Activated CD8-positive, alpha-beta memory T cell treated with anti-CD3 and anti-CD28 coated beads for 36 hours (primary cell): ENCODE measurements at places on chromosomes 6 and 20. TPM values are rescaled to one million over a fixed set of nuclear protein-coding genes. Genes with fewer than 3 reads are reported as not detected.

Gene EFCAB8
- total RNA-seq, result 0.21 TPM

Gene ZSCAN23
- 1.3 TPM for total RNA-seq

Gene DDR1
- total RNA-seq, result 8.6 TPM

Gene OVOL2
- total RNA-seq, result not detected

Gene DEFB124
- not detected for total RNA-seq

Gene PRKN
- total RNA-seq, result not detected

Gene LHFPL5
- not detected for total RNA-seq

Gene MRPL18
- total RNA-seq, result 130 TPM

Gene RIPPLY2
- total RNA-seq, result not detected

Gene SAMD5
- total RNA-seq, result not detected

Gene ARFGEF3
- 0.46 TPM for total RNA-seq

Gene CDSN
- total RNA-seq, result not detected

Gene SNAP25
- total RNA-seq, result 0.17 TPM

Gene RARS2
- 19.2 TPM for total RNA-seq

Gene HUS1B
- total RNA-seq, result 0.82 TPM

Gene BPIFB4
- not detected for total RNA-seq

Gene HLA-DPA1
- total RNA-seq, result 46.9 TPM

Gene SIRPB2
- total RNA-seq, result not detected

Gene CST5
- total RNA-seq, result not detected

Gene FOXS1
- not detected for total RNA-seq

Gene OR12D1
- total RNA-seq, result not detected

Gene TSBP1
- not detected for total RNA-seq

Gene GGTLC1
- not detected for total RNA-seq

Gene TGM3
- not detected for total RNA-seq

Gene BLCAP
- total RNA-seq, result 30.2 TPM

Gene GPR6
- total RNA-seq, result not detected

Gene GLP1R
- 0.15 TPM for total RNA-seq

Gene ATP6V1G2
- total RNA-seq, result 1.2 TPM

Gene OGFR
- total RNA-seq, result 53.5 TPM

Gene KIF6
- 0.17 TPM for total RNA-seq

Gene FAM83D
- 11.6 TPM for total RNA-seq

Gene BAG2
- 11.7 TPM for total RNA-seq

Gene TRIM10
- total RNA-seq, result not detected

Gene PSORS1C1
- not detected for total RNA-seq

Gene TAP2
- total RNA-seq, result 178 TPM

Gene PTK7
- total RNA-seq, result 1.2 TPM

Gene SPEF1
- total RNA-seq, result 0.10 TPM
